GM23338 (cell line): ENCODE measurements at places on chromosomes 3 and 15.
A peak's percentile ranks its signal among the peaks of the same experiment; 100 is the strongest.

- peak; percentile 81 for DNase-seq
These were observed 566 bp downstream of the HMCES start for GRCh38 chr3:129278966-129279906.

DNA sequence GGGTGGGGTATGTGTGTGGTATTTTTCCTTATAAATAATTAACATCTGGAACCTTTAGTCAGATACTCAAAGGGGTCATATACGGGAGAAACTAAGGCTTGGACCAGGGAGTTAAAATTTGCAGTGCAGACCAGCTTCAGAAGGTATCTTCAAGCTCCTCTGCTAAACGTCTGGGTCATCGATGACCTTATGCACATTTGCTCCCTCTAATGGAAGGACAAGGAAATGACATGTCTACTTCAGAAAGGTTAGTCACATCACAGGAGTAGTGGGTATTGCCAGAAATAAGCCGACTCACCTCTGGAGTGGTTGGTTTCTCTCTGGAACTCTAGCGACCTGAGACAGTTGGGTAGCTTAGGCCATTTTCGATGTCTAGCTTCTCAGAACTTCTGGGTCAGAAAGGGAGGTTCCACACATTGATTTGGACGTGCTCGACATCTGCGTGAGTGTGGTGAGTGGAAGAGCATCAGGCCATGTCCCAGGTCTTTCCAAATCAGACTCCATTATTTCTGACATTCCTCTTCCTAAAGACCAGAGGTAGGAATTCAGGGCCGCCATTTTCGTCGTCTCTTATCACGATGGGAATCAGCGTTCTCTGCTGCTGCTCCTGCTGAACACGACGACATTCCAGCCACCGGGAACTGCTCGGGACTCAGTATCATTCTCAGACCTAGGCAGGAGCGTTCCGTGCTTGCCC is 31.8 kb upstream of the RASA2 start:
- DNase-seq, result peak; percentile 88

- DNase-seq, result no peak
These were observed 382.9 kb downstream of the MECOM start for GRCh38 chr3:169280646-169281045.

- no peak for DNase-seq
These were observed 37.6 kb upstream of the FBN1 start for GRCh38 chr15:48682942-48683651.

DNA sequence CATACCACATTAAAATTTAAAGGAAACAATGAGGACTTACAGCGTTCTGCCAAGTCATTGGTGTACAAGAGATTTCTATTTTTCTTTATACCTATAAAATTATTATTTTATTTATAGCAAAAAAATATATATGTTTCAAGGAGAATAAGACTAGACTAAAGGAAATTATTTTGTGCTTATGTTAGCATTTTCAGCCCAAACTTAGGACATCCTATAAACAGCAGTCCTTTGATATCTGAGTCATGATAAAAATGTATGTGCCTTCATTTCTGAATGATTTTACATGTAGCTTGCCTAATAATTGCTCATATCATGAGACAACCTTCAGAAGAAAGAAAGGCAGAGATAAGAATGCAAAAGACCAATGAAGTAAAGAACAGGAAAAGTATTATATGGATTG is 16.7 kb upstream of the CPA3 start:
- DNase-seq, result no peak

- DNase-seq, result no peak
These were observed 583 bp downstream of the IL17RE start for GRCh38 chr3:9903238-9903624.

DNA sequence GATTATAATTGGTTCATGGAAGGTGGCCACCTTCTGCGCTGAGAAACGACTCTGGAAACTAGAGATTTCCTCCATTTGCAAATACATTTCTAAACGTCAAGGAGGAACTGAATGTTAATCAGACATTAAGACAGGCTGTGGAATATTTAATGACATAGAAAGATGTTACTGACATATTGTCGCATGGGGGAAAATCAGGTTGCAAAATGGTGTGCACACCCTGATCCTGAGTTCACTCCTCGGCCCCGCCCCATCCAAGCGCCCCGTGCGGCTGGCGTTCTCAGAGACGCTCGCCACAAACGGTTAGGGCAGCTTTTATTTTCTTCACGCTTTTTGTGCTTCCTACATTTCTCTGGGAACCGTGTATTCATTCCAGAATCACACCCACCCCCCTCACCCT is 10.7 kb downstream of the H1-8 start:
- DNase-seq, result no peak

DNA sequence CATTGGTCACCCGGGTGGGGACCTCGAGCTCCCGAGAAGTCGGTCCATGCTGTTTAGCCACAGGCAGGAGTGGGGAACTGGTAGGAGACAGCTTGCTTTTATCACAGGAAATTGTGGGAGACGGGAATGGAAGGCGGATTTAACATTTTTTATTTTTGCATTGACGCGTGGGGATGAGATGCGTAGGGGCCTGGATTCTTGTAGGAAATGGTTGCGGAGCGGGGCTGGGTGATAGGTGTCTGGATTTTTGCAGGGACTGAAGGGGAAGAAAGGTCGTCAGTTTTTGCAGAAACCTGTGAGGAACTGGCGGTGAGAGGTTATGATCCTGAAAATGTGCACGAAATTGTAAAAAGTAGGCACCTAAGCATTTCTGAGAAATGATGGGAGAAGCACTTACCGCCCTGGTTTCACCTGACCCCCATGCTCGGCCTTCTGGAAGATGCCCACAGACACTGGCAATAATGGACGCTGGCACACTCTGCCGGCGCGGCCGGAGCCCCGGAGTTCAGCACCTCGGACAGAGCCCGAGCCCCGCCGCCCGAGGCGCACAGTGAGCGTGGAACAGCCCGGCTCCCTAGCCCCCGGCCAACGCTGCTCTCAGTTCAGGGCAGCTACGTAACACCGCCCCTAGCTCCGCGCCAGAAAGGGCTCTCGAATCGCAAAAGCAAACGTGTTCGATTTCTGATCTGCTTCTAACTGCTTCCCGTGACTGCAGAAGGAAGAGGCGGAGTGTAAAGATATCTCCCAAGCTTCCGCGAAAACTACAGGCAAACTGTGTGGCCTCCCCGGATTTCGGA is 928 bp downstream of the ANKRD34C start:
- peak; percentile 89 for DNase-seq

GRCh38 chr3:169669816-169670215 is 6.3 kb upstream of the MECOM start:
- DNase-seq, result no peak

DNA sequence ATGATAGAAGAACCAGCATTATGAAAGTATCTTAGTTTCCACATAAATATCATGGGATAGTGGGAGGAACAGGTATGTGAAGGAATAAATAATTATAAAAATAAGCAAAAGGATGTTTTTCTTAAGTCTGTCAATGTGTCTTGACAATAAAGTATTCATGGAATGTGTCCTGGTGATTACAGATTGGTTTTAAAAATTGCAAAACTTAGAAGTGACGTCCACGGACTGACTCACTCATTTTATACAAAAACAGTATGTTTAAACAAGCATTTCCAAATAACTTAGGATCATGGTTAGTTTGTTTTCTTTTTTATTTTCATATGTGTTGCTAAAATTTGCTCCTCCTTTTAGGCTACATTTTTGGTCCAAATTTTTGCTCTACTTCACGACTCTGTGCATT is 687.0 kb upstream of the NECTIN3 start:
- no peak for DNase-seq

DNA sequence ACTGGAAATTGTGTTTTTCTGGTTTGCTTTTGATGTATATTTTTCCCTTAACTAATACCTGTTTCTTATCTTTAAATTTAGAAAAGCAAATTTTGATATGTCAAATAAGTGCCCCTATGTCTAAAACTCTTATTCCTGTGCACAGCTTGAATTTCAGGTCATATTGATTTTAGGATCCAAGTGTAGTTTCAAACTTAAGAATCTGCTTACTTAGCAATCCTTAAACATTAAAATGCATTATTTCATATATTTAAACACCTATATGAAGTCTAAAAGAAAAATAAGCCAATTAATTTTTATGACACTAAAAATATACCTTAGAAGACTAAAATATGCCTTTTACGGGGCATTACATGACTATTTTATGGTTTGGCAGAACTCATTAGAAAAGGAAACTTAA is 59.2 kb downstream of the NECTIN3 start:
- no peak for DNase-seq

- DNase-seq, result no peak
These were observed 115.4 kb upstream of the C15orf61 start for GRCh38 chr15:67405208-67406191.

- no peak for DNase-seq
These were observed 68.7 kb downstream of the LMLN start for GRCh38 chr3:198028718-198029117.

- no peak for DNase-seq
These were observed 30.7 kb downstream of the EXOG start for GRCh38 chr3:38526792-38527191.

- no peak for DNase-seq
These were observed 6.7 kb downstream of the RASGRP1 start for GRCh38 chr15:38557921-38558320.

- DNase-seq, result no peak
These were observed 87.2 kb downstream of the TJP1 start for GRCh38 chr15:29734917-29735572.

GRCh38 chr3:55704521-55704920 is 217.4 kb upstream of the WNT5A start:
- DNase-seq, result no peak

GRCh38 chr15:49064281-49064653 is 18.0 kb upstream of the SECISBP2L start:
- DNase-seq, result no peak

DNA sequence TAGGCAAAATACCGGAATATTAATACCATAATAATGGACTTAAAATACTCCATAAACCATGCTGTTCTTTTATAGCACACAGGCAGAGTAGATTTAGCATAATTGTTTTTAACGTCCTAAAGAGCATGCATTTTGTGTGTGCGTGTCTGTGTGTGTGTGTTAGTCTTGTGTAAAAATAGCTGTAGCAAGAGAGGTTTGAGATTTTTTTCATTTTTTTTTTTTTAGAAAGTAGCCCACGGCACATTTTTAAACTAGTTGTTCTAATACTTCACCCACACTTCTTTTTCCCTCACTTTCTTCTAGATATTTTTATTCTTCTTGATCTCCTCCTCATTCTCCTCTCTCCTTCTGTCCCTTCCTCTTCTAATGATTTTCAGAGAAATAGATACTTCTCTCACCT is 7.5 kb upstream of the ST3GAL6 start:
- no peak for DNase-seq

DNA sequence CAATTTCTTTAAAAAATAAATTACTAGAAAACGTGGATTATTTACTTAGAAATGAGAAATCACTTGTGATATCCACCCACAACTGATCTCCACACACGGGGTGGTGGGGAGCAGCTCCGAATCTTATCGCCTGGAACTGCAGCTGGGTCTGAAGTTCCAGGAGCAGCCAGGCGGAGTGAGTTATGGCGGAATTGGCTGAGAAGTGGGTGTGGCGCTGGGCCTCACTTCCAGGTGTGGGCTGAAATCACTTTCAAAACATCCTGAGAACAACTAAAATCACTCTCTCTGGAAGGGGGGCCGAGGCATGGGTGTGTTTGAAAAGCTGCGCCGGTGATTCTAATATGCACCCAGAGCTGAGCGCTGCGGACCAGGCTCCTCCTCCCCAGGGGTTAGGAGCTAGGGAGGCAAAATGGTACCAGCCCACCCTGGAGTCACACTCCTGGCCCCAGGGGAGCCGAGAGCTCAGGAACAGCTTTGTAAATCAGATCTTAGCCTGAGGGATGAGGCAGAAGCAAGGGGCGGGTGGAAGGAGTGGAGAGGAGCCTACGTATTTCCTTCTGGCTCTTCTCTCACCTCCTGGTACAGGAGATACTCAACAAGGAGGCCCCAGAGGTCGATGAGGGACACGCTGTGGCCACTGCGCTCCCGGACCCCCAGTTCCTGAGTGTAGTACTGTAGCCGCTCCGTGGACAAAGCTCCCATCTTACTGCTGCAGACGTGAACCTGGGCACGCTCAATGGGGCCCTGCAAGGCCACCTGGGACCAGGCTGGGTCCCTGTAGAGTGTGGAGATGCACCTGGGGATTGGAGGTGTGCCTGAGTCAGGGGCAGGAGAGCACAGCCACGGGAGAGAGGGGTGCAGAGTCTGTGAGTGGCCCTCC is 9.6 kb downstream of the PLA2G4F start:
- DNase-seq, result no peak

DNA sequence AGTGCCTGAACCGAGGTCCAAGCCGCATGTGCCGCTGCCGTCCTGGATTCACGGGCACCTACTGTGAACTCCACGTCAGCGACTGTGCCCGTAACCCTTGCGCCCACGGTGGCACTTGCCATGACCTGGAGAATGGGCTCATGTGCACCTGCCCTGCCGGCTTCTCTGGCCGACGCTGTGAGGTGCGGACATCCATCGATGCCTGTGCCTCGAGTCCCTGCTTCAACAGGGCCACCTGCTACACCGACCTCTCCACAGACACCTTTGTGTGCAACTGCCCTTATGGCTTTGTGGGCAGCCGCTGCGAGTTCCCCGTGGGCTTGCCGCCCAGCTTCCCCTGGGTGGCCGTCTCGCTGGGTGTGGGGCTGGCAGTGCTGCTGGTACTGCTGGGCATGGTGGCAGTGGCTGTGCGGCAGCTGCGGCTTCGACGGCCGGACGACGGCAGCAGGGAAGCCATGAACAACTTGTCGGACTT is 7.1 kb downstream of the DLL4 start:
- no peak for DNase-seq

GRCh38 chr3:187958432-187959003 is 195.4 kb upstream of the LPP start:
- no peak for DNase-seq

- no peak for DNase-seq
These were observed 64.4 kb upstream of the TAMM41 start for GRCh38 chr3:11910971-11911531.

- DNase-seq, result no peak
These were observed 112.3 kb upstream of the PHLDB2 start for GRCh38 chr3:111746772-111747171.

DNA sequence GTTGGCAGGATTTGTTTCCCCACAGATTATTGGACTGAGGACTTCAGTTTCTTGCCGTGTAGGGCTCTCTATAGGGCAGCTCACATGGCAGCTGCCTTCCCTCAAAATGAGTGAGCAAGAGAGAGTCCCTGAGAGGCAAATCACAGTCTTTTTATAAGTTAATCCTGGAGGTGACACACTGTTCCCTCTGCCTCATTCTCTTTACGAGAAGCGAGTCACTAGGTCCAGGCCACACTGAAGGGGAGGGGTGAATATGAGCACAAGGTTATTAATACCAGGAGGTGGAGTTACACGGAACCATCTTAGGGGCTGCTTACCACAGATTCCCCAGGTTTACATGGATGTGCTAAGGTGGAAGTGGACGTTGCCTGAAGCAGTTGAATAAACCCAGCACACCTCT is 77.0 kb downstream of the LPP start:
- no peak for DNase-seq

- no peak for DNase-seq
These were observed 126.8 kb upstream of the ABHD17C start for GRCh38 chr15:80568298-80568697.

GRCh38 chr3:52062505-52062904 is 6.1 kb upstream of the DUSP7 start:
- no peak for DNase-seq

GRCh38 chr3:137938876-137939275 is 71.1 kb upstream of the CLDN18 start:
- DNase-seq, result no peak

GRCh38 chr15:52667597-52667996 is 11.6 kb downstream of the ATOSA start:
- no peak for DNase-seq

GRCh38 chr15:100234158-100235029 is 107.4 kb downstream of the ADAMTS17 start:
- DNase-seq, result no peak
